H4 (cell line): ENCODE measurements at places on chromosomes 2 and 18.

DNA sequence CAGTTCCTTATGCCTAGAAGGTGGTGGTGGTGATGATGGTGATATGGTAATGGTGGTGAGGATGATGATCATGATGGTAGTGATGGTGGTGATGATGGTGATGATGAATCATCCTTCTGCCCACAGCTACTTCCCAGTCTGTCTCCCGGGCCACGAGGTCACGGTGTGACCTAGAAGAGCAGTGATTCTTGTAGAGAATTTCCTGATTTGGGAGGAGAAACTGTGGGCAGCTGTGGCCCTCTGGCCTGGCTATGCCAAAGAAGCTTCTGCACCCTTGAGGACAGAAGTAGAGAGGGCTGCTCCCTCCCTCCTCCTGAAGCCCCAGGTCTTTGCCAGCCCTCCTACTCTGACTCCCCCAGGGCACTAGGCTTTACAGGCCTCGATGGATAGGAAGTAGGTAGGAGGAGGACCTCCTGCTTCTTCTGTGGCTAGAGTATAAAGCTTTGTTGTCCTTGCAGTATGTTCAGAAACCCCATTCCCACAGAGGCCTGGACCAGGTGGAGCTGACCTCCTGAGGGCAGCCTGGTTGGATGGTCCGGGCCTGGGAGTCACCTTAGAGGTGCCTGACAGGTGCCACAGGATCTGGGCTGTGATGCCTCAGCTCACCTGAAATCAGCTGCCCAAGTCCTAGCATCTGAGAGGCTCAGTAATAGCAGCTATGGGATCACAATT lies 57.9 kb upstream of the EPAS1 start:
- no peak for DNase-seq

DNA sequence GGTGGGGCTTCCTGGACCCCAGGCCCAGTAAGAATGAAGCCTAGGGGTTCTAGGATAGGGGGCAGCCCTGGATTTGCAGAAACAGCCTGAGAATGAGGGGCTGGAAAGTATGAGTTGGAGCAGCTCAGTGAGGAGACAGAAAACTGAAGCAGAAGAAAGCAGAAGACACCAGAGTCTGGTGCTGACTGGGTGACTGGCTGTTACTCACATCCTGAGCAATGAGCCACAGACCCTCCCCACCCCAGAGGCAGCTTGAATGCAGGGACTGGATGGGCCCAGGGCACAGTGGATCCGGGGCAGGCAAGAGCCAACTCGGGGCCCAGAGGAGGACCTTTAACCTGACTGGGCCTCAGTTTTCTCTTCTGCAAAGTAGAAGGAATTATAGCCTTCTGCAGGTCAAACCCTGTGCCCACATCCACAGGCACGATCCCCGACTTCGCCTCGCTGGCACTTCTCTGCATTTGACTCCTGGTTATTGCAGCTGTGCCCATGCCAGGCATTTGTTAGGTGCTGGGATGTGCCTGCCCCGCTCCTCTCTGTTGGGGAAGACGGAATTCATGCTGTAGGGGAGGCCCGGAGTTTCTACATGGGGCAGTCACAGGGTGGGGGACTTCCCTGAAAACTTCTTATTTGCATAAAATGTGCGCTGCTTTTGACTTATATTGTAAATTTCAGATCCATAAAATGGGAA lies 8.5 kb downstream of the STEAP3 start:
- no peak for DNase-seq

- DNase-seq = no peak
Measured at GRCh38 chr2:201833781-201834180, 27.4 kb downstream of the CDK15 start.

- DNase-seq = no peak
Measured at GRCh38 chr2:239040152-239040761, 192.4 kb downstream of the TWIST2 start.

DNA sequence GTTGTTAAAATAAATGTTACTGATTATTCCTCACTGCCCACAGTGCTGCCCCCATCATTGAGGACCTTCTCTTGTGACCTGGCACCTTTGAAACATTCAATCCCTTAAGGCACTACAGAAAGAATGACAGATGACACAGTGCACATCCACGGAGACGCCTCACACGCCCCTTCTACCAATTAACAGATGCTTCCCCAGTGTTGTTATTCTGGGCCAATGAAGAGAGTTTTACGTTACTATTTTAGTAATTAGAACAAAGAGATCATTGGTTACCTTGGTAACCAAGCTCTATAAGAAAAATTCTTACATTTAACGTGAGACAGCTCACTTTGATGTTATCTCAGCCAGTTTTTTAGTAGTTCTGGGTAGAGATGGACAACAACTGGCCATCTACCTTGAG lies 152.0 kb downstream of the ZNF236 start:
- no peak for DNase-seq

GRCh38 chr2:148279216-148279615 lies 258.3 kb downstream of the MBD5 start:
- DNase-seq = no peak

DNA sequence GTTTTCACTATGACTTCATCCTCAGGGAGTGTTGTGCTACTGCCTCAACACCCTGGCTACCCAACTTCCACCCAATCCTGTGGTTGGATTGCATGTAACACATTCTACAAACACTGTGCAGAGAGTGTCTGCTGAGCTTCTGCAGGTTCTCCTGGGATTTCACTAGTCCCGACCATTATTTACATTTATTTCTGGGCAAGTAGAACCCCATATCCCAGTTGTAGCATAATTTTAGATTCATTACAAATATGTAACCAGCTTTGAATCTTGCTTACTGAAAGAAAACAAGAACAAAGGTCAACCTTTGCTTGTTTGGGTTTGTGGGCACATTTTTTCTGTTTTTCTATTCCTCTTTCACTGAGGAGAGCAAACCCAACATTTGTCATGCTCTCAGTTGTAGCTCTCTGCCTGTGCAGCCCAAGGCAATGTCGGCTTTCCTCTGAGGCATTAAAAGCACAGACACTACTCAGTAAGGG lies 2036.1 kb upstream of the LRRTM1 start:
- peak; percentile 49 for DNase-seq

GRCh38 chr2:174120346-174120745 lies 128.0 kb downstream of the OLA1 start:
- DNase-seq = no peak

DNA sequence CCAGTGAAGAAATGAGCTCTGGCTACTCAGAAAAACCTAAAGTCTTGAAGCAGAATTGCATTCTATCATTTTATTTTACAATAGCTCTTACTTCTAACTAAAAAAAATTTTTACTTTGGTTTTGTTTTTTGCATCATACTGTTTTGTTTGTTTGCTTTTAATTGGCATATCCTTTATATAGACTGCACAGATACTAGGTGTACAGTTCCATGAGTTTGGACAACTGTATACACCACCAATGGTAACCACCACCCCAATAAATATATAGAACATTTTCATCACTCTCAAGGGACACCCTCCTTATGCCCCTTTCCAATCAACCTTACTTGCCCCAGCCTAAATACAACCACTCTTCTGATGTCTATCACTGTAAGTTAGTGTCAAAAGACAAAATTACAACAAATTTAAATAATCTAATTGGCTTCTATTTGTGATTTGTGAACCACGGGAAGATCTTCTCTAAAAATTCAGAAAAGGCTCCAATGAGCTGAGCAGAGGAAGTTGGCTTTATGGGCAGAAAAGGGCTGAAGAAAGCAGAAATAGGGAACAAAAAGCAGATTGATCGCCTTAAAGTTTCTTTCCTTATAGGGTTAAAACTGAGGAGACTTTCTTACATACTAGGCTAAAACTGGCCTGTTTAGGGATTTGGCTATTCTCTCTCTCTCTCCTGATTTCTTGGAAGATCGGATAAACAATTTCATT lies 22.2 kb upstream of the SOS1 start:
- no peak for DNase-seq

- DNase-seq = no peak
Measured at GRCh38 chr2:101725515-101726192, 28.1 kb downstream of the MAP4K4 start.

- no peak for DNase-seq
Measured at GRCh38 chr2:100653449-100654035, 90.7 kb downstream of the PDCL3 start.

- no peak for DNase-seq
Measured at GRCh38 chr18:2891526-2892431, 45.0 kb downstream of the EMILIN2 start.

GRCh38 chr2:238895891-238896600 lies 48.2 kb downstream of the TWIST2 start:
- DNase-seq = peak; percentile 43

DNA sequence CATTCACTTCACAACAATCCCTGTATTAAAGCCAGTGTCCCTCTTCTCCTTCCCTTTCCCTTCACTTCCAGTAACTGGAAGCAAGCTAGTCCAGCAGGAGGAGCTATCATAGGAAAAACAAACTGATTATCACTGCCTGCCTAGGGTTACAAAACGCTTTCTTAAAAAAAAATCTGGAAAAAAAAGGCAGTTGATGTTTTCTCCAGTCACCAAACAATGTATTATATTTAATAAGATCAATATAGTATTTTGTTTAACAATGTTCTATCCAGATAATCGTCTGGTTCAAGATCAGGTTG lies 78.8 kb upstream of the ITGB6 start:
- peak; percentile 39 for DNase-seq

DNA sequence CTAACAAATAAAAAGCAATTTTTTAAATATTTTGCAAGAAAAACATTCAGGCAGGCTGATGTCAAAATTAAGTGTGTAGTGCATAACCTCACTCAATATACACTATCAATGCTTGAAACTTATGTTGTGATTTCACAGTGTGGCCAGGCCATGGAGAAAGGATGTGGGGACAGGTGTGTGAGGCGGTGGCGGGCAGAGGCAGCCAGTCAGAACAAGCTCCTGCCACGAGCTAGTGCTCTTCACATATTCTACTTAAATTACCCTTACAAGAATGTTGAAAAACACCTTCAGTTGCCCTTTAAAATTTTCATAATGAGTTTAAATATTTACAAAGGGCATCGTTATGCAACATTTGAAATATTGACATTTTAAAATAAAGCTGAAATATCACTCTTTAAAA lies 43.2 kb downstream of the CYB5A start:
- no peak for DNase-seq

DNA sequence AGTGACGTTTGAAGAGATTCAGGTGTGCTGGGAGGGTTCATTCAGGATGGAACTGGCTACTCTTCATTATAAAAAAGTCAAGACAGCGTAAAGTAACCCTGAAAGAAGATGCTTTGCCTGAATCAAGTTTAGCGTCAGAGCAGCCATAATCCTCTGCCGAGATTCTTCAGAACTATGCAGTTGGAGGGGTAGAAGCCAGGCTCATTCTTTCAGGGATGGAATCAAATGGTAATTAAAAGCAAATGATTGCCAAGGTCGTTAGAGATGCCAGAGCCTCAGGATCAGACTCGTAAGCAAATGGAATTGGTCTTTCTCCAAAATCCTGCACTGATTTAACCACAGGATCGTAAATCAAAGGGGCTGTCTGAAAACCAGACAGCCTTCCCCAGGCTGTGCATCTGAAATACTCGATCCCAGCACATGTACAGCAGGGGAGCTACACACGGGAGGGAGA lies 21.9 kb downstream of the APCDD1 start:
- no peak for DNase-seq

- DNase-seq = no peak
Measured at GRCh38 chr2:10161961-10162441, 39.5 kb downstream of the RRM2 start.

DNA sequence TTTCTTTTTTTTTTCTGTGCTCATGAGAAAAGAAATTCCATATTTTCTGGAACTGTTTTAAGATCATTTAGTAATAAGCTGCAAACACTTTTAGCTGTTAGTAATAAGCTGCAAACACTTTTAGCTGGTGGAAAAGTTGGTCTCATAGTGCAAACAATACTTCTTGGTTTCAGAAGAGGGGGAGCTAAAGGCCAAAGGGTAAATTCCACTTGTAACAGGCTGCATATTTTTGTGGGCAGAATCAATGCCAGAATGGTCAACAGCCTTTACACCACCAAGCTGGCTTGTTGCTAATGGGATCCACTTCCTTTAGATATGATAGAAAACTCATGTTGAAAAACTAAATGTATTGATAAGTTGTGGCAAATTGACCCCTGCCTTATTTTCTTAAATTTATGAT lies 356.8 kb downstream of the NR4A2 start:
- DNase-seq = peak; percentile 9
